ENCODE measurements at places on chromosomes 2 and 18.
A peak's percentile ranks its signal among the peaks of the same experiment; 100 is the strongest.

GRCh38 chr18:53417003-53417402 is 807.5 kb downstream of the MBD2 start:
- no peak for DNase-seq

DNA sequence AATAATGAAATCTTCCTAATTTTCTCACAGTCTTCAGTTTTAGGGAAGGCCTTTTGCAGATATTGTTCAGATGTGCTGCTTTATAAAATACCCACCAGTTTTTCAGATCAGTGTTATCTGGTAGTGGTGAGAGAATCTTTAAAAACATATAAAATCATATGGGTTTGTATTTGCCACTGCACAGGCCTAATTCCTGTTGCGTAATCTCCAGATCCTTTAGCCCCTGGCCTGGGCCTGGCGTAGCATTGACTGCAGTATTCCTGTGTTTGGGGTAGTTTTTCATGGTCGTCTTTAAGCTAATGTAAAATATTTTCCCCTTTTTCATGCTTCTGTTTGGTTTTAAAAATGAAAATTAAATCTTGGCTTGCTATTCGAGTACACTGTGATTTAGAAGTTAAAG is 43.2 kb downstream of the TSHZ1 start:
- DNase-seq: no peak

DNA sequence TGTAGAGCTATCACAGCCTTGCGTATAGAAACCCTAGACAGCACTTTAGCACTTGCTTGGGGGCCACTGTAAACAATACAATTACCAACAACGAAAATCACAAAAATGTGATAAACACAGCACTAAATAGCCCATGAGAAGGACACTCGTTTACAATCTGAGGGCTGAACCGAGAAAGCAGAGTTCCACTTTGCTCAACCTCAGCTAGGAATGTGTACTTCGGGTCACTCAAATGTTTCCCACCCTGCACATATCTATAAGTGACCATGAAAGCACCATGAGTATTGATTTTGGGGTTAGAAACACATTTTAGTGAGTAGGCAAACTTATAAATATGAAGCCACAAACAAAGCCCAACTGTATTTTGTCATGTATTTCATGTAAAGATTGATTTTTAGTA is 62.3 kb downstream of the FRZB start:
- no peak for DNase-seq

DNA sequence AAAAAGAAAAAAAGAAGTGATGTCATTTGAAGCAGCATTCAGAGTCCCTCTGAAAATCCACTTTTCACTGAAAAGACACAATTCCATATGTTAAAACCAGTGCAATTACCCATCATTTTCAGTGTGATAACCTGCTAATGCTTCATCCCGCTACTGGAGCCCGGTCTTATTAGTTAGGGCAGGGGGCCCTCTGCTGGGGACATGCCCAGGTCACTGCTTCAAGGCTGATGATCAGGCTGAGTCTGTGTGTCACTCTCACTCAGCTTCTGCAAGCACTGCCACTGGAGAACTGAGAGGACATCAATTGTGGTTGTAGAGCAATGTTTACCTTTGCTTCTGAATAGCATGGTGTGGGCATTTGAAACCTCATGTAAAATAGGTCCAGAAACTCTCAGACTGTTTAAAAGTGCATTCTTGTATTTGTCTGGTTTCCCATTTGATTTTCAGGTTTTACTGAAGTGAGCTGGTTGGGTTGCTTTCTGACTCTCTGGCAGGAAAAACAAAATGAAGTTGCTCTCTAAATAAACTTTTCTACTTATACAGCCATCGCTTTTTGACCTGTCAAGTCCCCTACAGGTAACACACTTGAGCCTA is 49.2 kb upstream of the NXPH2 start:
- DNase-seq: no peak

- no peak for DNase-seq
These were observed 2.7 kb downstream of the SLC4A3 start for GRCh38 chr2:219629976-219630695.

GRCh38 chr18:4232656-4233055 is 222.5 kb downstream of the DLGAP1 start:
- DNase-seq: no peak

- no peak for DNase-seq
These were observed 103.9 kb downstream of the PMAIP1 start for GRCh38 chr18:60003610-60004185.

DNA sequence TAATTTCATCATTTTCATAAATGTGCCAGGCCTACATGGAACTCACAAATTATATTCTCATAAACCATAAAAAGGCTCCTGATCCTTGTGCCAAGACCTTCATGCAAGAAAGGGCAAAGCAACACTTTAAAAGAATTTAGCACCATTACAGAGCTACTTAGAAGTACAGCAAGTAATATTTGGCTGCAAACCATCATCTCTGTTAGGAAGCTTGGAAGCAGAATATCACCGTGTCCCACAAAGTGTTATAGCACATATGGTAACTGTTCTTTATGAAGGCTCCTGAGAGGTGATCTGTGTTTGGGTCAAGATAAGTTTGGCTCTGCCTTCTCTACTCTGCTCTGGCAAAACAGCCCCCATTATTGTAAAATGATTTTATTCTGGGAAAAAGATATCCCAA is 59.7 kb upstream of the KCNJ3 start:
- DNase-seq: no peak

DNA sequence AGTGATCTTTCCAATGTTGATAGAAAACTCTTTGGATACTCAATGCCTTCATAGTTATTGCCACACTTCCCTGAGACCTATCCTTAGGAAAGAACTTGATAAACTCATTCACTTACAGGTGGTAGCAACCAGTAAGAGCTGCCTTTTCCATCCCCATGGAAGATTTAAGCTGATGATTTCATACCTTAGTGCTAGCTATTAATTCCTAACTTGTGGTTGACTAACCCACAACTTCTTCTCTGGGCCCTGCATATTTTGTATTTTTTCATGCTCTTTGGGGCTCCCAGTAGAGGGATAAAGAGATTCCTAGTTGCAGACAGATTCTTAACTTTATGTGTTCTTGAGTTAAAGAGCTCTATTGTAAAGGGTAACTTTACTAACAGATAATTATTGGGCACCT is 25.2 kb upstream of the SIX3 start:
- no peak for DNase-seq

DNA sequence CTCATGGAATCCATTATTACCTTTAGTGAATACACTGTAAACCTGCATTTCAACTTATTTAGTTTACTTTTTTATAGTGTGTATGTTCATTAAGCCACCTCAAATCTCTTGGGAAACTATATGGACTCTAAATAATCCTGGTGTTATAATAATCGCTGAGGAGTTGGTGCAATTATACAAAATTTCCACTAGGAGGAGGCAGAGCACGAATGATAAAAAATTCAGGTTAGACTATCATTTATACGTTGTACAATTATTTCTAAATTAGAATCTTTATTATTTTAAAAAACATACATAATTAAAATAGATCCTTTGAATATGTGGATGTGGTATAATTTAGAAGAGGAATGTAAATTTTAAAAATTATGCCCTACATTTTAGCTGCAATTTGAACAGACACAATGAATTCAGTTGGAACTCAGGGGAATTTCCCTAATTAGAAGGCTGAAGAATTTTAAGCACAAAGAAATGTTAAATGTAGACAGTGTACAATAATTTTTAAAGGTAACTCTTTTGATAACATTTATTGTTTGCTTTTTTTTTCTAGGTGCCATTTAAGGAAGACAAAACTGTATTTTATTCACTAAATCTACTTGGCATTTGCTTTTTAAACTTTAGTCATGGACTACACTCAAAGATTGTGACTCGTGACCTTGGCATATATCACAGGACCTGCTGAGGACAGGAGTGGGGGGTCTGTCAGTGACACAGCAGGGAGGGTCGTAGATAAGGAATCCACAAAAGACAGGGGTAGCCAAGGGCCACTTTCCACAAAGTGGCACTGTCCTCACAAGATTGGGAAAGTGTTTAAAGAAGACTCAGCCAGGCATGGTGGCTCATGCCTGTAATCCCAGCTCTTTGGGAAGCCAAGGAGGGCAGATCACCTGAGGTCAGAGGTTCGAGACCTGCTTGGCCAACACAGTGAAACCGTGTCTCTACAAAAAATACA is 45.5 kb downstream of the RAB12 start:
- DNase-seq: peak; percentile 5

DNA sequence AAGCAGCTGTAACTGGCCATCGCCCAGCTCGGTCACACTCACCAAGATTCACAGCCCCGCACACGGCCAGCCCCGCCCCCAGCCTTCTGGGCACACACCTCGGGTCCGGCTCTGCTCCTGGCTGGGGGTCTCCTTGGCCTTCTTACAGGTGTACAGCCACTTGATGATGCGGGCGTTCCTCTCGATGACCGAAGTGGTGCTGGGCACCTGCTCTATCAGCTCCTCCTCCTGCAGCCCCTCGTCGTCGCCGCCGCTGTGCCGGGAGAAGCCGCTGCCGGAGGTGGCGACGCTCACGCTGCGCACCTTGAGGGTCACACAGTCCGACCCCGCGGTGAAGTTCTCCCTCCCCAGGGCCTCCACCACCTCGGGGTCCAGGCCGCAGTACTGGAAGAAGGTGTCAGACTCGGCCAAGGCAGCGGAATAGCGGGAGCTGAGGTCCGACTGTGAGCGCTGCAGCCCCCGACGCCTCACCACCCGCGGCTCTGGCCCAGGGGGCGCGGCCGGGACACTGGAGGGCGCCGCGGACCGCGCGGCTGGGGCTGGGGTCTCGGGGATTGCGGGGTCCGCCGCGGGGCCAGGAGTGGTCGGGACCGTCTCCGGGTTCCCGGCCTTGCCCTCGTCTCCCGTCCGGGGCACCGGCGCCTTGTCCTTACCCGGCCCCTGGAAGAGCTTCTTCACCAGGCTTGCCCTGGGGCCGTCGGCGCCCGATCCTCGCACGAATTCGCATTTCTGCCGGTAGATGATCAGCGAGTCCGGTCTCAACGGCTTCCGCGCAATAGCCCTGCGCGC is 769 bp downstream of the FAM110C start:
- DNase-seq: no peak
